ENCODE measurements at places on chromosomes 12 and 14.

DNA sequence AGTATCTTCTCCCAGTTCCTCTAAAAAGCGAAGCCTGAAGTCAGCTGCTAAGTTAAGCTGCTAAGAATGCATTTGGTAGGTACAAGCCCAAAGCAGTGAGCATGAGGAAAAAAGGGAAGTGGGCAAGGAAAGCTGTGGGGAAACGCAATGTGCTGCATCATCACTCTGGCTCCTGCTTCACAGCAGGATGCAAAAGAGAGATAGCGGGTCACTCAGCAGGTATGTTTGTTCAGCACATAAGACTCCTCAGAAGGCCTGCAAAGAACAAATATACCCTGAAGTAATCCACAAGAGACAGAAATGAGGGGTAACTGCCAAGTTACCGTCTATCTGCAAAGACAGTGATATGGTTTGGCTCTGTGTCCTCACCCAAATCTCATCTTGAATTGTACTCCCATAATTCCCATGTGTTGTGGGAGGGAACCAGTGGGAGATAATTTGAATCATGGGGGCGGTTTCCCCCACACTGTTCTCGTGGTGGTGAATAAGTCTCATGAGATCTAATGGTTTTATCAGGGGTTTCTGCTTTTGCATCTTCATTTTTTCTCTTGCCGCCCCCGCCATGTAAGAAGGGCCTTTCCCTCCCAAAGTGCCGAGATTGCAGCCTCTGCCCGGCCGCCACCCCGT lies 127.4 kb upstream of the EGLN3 start:
- no peaks in the 10 kb centered on the region for H3K27me3 ChIP-seq
- no peak overlapping the region for H3K4me3 ChIP-seq
- no peaks in the 10 kb centered on the region for H3K36me3 ChIP-seq
- H3K4me1 ChIP-seq: peaks cover 11% of the 10 kb centered on the region
- no peak for DNase-seq

- DNase-seq: peak; percentile 82
- H3K4me3 ChIP-seq: no peak overlapping the region
- H3K36me3 ChIP-seq: no peaks in the 10 kb centered on the region
- peaks cover 68% of the 10 kb centered on the region for H3K4me1 ChIP-seq
- peak overlapping the region; percentile 50 for H3K27ac ChIP-seq
Measured at GRCh38 chr14:100106250-100107112, 41.3 kb downstream of the EVL start.

- no peaks in the 10 kb centered on the region for H3K27me3 ChIP-seq
- DNase-seq: no peak
- H3K27ac ChIP-seq: no peak overlapping the region
- H3K4me1 ChIP-seq: no peaks in the 10 kb centered on the region
- H3K36me3 ChIP-seq: no peaks in the 10 kb centered on the region
Measured at GRCh38 chr12:127809275-127809674, 457.7 kb upstream of the TMEM132C start.

GRCh38 chr14:69581316-69581935 lies 6.8 kb upstream of the CCDC177 start:
- H3K27ac ChIP-seq: no peak overlapping the region
- H3K27me3 ChIP-seq: peaks cover 5% of the 10 kb centered on the region
- DNase-seq: no peak
- no peaks in the 10 kb centered on the region for H3K36me3 ChIP-seq

DNA sequence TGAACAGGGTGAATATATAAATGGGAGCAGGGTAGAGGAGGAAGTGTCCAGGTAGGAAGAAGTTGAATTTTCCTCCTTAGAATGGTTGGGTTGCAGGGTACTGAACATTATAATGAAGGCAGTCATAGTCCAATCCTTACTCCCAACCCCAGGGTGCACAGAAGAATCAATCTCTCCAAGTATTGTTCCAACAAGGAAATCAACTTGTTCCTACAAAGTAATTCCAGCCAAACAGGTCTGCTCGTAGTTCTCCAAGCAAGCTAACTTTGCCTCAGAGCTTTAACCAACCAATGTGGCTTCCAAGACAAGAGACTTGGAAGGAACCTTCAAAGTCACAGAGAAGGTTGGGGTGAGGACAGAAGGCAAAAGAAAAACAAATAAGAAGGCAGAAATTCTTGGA lies 527.2 kb downstream of the MED13L start:
- H3K4me1 ChIP-seq: peaks cover 14% of the 10 kb centered on the region
- no peaks in the 10 kb centered on the region for H3K27me3 ChIP-seq
- DNase-seq: no peak
- H3K4me3 ChIP-seq: no peak overlapping the region
- no peak overlapping the region for H3K27ac ChIP-seq

All from lower lobe of right lung (tissue), 2 donors.